ENCODE measurements at places on chromosomes 6 and 20.

GRCh38 chr6:67121115-67121514 lies 1414.1 kb upstream of the EYS start:
- no peak for DNase-seq

- DNase-seq = no peak
Observed at GRCh38 chr6:116271149-116271708, 8.5 kb downstream of the TSPYL1 start.

- no peak for DNase-seq
Observed at GRCh38 chr6:6775074-6775473, 186.6 kb downstream of the LY86 start.

DNA sequence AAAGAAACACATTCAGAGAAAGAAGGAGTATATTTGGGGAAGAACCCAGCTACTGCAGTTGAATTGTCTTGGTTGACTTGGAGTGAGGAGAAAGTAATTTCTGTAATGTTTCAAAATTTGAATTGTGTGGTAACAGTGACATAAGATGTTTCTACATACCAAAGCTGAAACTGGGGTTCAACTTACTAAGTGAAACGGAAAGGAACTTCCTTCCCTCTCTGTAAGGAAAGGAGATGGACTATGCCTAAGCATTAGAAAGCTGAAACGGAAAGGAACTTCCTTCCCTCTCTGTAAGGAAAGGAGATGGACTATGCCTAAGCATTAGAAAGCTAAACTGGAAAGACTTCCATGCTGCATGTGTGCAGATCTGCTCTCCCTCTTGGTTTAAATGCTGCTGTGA lies 46.0 kb downstream of the HUS1B start:
- no peak for DNase-seq

DNA sequence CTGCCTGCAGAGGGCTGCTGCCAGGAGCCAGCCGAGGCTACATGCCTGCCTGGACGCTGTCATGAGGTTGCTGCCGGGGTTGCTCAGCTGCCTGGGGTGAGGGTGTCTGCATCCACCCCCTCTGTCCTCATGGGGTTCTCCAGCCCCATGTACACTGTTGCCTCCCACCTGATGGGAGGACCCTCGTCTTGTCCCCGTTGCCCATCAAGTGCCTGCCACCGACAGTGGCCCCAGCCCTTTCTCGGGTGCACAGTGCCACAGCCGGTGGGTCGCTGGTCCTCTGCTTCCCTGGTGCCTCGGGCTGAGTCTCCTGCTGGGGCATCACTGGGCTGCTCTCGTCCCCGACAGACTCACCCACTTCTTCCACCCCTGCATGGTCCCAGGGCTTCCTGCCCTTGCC lies 313.7 kb downstream of the CDH4 start:
- no peak for DNase-seq

GRCh38 chr20:61424628-61425420 lies 172.8 kb downstream of the CDH4 start:
- no peak for DNase-seq

DNA sequence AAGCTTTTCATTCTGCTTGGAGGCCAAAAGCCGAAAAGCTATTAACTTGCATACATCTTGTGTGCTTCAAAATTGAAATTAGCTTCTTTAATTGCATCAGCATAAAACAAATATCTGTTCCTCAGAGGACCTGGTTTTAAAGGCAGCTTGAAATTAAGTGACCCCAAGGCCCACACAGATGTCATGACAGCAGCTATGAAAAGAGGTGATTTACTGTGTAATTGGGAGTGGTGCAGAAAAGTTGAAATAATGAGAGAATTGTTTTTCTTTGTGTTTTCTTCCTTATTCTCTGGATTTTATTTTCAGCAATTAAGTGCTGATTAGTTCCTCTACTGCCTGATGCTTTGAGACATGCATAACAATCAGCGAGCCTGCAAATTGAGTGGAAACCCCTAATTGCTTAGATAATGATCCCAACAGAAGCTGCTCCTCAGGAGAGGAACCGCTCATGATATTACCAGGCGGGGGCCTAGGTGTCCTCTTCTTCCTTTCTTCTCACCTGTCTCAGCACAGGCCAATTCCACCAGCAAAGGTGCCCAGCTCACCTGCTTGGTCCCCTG lies 34.1 kb upstream of the GGTLC1 start:
- no peak for DNase-seq

GRCh38 chr6:114007516-114007915 lies 36.6 kb upstream of the HDAC2 start:
- DNase-seq = no peak

DNA sequence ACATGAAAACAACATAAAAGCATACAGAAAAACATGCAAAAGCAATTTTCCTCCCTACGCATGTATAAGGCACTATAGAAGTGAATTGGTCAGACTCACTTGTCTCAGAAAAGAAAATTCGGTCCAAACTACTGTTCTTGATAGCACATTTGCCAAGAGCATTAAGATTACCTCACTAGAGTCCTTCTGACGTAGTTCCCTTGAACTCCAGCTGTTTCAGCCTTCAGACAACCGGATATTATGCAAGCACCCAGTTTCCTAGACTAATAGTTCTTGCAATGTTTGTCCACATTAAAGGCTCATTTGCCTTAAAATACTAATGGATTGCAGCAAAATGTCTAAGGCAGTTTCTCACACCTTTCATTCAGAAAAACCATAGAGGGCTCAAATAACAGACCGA lies 2.5 kb upstream of the CASS4 start:
- DNase-seq = no peak

DNA sequence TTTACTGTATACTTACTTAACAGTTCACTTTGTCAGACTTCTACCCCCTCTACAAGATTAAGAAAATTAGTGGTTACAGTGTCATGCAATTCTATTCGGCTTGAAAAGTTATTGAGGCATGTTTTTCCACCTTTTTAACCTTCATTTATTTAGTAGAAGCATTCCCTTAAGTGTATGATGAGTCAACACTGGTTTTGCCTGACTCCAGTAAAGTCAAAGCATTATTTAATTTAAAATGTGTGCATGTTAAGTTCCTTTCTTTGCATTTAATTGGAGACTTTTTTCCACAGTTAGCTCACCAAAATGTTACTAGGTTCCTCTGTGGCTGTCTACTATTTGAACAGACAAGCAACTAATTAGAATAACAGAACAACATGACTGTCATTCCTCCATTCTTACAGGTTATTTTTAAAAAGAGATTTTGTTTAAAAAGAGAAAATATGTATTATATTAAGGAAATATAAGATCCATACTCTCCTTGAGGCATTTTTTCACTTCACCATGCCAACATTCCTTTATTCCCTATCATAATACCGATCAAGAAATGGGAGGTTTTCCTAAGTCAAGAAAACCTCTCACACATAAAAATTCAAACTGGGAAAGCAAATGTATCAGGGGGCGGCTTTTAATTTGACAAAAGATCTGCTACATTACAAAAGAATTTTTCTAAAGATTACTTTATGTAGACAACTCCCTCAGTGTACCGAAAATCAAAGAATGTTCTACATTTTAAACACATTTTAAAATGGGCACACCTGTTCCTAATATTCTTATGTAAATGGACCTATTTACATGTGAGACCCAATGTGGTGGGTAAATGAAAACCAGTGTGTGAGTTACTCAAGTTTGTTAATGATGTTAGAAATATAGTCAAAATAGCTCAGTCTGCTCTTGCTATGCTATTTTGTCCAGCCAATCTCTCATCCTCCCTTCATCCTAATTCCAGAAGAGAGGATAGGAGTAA lies 361.2 kb downstream of the UTRN start:
- DNase-seq = no peak

DNA sequence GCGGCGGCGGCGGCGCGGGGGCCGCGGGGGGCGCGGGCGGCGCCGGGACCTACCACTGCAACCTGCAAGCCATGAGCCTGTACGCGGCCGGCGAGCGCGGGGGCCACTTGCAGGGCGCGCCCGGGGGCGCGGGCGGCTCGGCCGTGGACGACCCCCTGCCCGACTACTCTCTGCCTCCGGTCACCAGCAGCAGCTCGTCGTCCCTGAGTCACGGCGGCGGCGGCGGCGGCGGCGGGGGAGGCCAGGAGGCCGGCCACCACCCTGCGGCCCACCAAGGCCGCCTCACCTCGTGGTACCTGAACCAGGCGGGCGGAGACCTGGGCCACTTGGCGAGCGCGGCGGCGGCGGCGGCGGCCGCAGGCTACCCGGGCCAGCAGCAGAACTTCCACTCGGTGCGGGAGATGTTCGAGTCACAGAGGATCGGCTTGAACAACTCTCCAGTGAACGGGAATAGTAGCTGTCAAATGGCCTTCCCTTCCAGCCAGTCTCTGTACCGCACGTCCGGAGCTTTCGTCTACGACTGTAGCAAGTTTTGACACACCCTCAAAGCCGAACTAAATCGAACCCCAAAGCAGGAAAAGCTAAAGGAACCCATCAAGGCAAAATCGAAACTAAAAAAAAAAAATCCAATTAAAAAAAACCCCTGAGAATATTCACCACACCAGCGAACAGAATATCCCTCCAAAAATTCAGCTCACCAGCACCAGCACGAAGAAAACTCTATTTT lies 2.0 kb downstream of the FOXC1 start:
- no peak for DNase-seq

DNA sequence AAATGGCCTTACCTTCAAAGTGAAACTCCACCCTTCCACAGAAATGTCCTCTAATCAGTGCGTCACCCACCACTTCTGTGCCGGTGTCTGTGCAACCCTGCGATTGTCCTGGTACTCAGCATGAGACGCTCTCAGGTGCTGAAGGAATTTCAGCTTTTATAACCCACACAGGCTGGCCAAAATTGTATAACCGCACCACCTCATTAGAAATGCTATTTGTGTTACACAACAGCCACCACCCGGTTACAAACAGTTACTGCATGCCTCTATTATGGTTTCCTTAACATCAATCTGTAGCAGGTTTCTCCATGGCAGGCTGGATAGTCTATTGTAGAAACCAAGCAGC lies 51.5 kb downstream of the SLC23A2 start:
- no peak for DNase-seq

- no peak for DNase-seq
Observed at GRCh38 chr6:163457637-163458561, 43.4 kb downstream of the QKI start.

DNA sequence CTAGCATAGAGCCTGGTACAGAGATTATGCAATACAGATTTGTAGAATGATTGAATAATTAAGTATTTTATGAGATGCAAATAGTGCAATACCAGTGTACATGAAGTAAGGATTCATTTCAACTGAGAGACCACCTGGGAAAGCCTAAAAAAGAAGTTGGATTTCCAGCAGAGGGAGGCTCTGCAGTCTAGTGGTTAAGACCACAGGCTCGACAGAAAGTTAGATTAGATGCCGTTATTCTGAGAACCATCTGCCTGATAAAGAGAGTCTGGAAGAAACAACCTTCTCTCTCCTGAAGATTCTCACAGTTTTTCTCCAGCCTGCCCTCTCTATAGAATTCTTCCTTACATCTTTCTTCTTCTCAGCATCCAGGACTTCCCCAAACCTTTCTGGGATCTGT lies 13.6 kb upstream of the TNFRSF21 start:
- DNase-seq = no peak

DNA sequence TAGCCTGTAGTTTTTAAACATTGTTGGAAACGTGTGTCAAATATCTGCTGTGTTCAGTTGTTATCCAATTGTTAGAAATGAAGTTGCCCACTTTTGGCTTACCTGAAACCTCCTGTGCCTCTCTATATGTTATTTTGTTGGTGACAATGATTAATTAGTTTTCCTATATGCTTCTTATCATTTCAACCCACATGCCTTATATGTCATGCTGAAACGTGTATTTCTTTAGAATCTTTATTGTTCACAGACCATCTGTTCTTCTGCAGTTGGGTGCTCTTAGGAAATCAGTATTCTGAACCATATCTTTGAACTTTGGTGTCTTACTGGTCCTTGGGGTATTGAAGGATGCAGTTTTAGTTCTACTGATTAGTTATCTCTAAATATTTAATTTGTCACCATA lies 91.2 kb upstream of the SCGN start:
- no peak for DNase-seq

DNA sequence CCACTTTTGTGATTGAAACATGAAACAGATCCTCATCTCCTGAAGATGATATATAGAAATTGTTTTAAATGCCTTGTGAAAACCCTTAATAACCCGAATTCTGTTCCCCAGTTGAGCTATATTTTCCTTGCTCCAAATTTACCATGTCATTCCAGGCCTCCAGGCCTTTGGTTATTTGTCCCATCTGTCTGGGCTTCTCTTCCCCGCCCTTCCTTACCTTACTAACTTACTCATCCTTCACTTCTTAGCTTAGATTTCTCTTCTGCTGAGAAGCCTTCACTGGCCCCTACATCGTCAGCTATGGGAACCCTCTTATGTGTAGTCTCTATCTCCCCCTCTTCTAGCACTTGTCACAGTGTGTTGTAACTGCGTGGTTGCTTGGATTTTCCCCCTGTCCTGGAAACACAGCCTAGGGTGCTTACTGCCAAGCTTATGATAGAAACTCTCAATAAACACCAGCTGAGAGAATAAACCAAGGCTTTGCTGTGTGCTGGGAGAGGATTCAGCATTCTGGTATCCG lies 68.6 kb downstream of the SGK1 start:
- no peak for DNase-seq

- DNase-seq = no peak
Observed at GRCh38 chr6:166003569-166003968, 164.1 kb downstream of the TBXT start.

DNA sequence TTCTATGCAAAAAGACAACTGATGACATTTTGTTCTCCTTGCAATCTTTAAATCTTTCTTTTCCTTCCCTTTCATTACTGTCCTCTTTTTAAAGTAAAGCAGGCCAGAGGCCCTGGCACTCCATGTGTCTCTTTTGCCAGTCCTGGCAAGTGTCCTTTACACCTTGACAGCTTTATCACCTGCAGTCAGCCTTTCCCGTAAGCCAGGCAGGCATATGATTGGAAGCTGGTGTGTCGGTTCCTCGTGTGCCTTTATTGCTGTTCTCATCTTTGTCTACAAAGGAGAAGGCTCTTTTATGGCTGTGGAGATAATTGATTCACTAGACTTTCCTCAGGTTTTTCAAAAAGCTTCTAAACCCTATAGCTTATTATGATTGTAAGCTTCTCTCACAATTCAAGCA lies 162.3 kb upstream of the FBXL4 start:
- no peak for DNase-seq

GRCh38 chr6:149194820-149195558 lies 122.5 kb upstream of the TAB2 start:
- no peak for DNase-seq

DNA sequence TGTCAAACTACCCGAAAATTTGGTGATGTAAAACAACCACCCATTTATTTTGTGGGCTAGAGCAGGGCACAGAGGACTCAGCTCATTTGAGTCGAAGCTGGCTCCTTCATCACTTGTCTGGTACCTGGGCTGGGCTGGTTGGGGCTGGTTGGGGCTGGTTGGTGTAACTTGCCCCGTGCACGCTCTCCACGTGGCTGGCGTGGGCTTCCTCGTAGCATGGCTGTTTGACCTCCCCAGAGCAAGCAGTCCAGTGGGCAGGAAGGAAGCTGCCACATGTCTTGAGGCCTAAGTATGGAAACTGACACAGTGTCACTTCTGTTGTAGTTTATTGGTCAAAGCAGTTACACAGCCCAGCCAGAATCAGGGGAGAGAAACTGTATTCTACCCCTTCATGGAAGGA lies 27.1 kb downstream of the BCAS4 start:
- no peak for DNase-seq

DNA sequence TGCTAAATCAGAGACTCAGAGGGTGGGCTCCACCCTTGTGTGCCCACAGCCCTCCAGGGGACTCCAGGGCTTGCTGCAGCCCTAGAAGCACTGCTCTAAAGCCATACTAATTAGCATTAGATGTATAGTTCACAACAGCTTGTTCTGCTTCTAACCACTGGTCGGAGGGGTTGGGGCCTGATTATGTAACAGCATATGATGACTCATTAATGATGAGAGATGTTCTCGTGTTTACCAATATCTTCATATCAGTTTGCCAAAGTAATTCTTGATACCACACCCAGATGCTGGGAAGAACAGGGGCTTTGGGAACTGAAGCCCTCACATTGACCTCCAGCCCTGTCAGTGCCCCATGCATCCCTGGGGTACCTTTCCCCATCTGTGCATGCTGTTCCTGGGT lies 104.1 kb upstream of the FOXA2 start:
- DNase-seq = no peak

All from stimulated activated CD8-positive, alpha-beta memory T cell treated with anti-CD3 and anti-CD28 coated beads, Interleukin-4, amount 100 ng/mL, for 1 hour (primary cell).